ENCODE measurements at places on chromosomes 4 and X. TPM values are rescaled to one million over a fixed set of nuclear protein-coding genes. Genes with fewer than 3 reads are reported as not detected.

CACNA1F gene
- not detected for total RNA-seq

AFF2 gene
- total RNA-seq, result 2.5 TPM

PRDM8 gene
- total RNA-seq, result 0.59 TPM

CENPI gene
- total RNA-seq, result 2.6 TPM

NEUROG2 gene
- total RNA-seq, result not detected

ADH1B gene
- 317 TPM for total RNA-seq

FRAS1 gene
- 8.3 TPM for total RNA-seq

LDB2 gene
- total RNA-seq, result 7.9 TPM

TMSB4X gene
- 435 TPM for total RNA-seq

UGT2B11 gene
- not detected for total RNA-seq

MANBA gene
- total RNA-seq, result 15.3 TPM

PRICKLE3 gene
- total RNA-seq, result 22.5 TPM

LANCL3 gene
- total RNA-seq, result 6.6 TPM

PCDH11X gene
- 0.19 TPM for total RNA-seq

SOWAHB gene
- total RNA-seq, result 6.5 TPM

POU4F2 gene
- total RNA-seq, result not detected

MAGEA2 gene
- total RNA-seq, result not detected

TDO2 gene
- total RNA-seq, result 0.40 TPM

Data from esophagus squamous epithelium (tissue), 5 donors.